Activated T-helper 2 cell treated with anti-CD3 and anti-CD28 coated beads, Interferon-gamma antibody, Interleukin-2, Interleukin-4, amounts not matched to agents 10 μg/mL and 5 μg/mL and 100 μg/mL, durations not matched to agents 14 hours and 24 hours and 36 hours (primary cell): ENCODE measurements at places on chromosomes 2 and 18.

DNA sequence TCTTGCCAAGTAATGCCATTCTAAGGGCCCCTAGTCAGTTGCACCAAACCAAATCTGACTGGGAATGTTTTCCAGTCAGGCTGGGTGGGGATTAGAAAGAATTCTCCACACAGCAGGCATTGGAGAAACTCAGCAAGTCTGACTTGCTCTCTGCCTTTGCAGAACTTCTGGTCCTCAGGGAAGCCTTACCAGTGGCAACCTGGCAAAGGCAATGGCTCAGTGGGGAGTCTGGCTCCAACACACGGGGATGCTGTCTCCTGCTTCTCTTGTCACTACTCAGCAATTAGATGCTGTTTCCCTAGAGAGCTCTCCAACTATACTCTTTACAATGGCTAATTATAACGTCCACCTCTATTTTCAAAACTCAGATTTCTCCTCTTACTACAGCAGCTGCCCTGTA is 810.7 kb downstream of the LRRTM4 start:
- H3K27ac ChIP-seq = no peak overlapping the region
- H3K4me3 ChIP-seq = no peak overlapping the region

DNA sequence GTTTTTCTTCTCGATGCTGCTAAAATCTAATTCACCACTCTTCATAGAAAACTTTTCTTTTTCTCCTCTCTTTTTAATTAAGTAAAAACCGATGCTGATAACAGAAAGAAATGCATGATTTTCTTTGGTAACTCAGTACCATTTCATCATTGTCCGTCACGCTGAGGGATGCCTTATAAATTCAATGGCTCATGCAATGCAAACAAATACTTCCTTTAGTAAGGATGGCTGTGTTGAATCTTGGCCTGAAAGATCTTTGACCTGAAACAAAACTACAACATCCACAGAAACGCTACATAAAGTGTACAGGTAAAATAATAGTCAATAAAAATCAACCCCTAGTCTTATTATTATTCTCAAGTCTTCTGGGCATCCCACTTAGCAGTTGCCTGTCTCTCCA is 261.4 kb downstream of the SLC8A1 start:
- DNase-seq = no peak
- peaks cover 4% of the 10 kb centered on the region for H3K36me3 ChIP-seq
- H3K27me3 ChIP-seq = no peaks in the 10 kb centered on the region
- H3K4me3 ChIP-seq = no peak overlapping the region
- H3K4me1 ChIP-seq = no peaks in the 10 kb centered on the region
- no peak overlapping the region for H3K27ac ChIP-seq

- peaks cover 27% of the 10 kb centered on the region for H3K27me3 ChIP-seq
- no peaks in the 10 kb centered on the region for H3K36me3 ChIP-seq
- DNase-seq = no peak
- peaks cover 3% of the 10 kb centered on the region for H3K4me1 ChIP-seq
- H3K27ac ChIP-seq = no peak overlapping the region
These were observed 28.4 kb upstream of the PUM2 start for GRCh38 chr2:20378891-20379519.

- H3K27ac ChIP-seq = peak overlapping the region; percentile 100
- H3K4me3 ChIP-seq = peak overlapping the region; percentile 80
- H3K4me1 ChIP-seq = peaks cover 60% of the 10 kb centered on the region
- no peaks in the 10 kb centered on the region for H3K27me3 ChIP-seq
These were observed 70.8 kb upstream of the STK17B start for GRCh38 chr2:196242131-196242620.

- peaks cover 13% of the 10 kb centered on the region for H3K4me1 ChIP-seq
- no peak for DNase-seq
- no peaks in the 10 kb centered on the region for H3K36me3 ChIP-seq
These were observed 190.0 kb downstream of the ALPK2 start for GRCh38 chr18:58438958-58439300.

GRCh38 chr2:218252509-218253231 is 8.1 kb upstream of the GPBAR1 start:
- H3K4me3 ChIP-seq = no peak overlapping the region
- peaks cover 82% of the 10 kb centered on the region for H3K36me3 ChIP-seq

DNA sequence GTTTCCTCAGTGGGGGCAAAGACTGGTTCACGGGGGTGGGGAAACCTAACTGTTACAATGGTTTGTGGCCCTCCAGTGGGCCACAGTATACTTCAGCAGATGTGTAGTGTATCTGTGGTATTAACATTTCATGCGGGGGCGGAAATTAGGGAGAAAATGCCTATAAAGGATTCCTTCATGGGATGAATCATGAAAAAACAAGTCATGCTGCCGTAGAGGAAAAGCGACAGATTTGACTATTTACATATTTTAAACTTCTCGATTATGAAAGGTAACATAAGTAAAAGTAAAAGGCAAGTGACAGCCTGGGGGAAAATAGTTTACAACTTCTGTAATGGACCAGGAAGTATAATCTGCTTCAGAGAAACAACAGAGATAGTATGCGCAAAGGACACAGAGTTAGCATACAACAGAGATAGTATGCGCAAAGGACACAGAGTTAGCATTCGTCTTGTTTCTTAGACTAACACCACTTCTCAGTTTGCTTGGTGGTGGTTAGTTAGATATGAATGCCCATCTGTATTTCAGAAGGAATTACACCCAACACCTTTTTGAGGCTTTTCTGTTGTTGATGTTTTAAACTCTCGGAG is 41.1 kb downstream of the MRPS9 start:
- H3K4me1 ChIP-seq = peaks cover 3% of the 10 kb centered on the region
- no peaks in the 10 kb centered on the region for H3K27me3 ChIP-seq
- no peak for DNase-seq
- no peak overlapping the region for H3K4me3 ChIP-seq
- H3K36me3 ChIP-seq = peaks cover 13% of the 10 kb centered on the region
- no peak overlapping the region for H3K27ac ChIP-seq

DNA sequence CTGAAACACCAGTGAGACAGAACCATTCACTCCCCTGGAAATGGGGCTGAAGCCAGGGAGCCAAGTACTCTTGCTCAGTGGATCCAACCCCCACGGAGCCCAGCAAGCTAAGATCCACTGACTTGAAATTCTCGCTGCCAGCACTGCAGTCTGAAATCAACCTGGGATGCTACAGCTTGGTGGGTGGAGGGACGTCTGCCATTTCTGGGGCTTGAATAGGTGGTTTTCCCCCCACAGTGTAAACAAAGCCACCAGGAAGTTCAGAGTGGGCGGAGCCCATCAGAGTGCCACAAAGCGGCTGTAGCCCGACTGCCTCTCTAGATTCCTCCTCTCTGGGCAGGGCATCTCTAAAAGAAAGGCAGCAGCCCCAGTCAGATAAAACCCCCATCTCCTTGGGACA is 292.8 kb downstream of the LNPK start:
- H3K4me3 ChIP-seq = no peak overlapping the region
- no peak for DNase-seq
- no peaks in the 10 kb centered on the region for H3K36me3 ChIP-seq
- H3K4me1 ChIP-seq = no peaks in the 10 kb centered on the region

DNA sequence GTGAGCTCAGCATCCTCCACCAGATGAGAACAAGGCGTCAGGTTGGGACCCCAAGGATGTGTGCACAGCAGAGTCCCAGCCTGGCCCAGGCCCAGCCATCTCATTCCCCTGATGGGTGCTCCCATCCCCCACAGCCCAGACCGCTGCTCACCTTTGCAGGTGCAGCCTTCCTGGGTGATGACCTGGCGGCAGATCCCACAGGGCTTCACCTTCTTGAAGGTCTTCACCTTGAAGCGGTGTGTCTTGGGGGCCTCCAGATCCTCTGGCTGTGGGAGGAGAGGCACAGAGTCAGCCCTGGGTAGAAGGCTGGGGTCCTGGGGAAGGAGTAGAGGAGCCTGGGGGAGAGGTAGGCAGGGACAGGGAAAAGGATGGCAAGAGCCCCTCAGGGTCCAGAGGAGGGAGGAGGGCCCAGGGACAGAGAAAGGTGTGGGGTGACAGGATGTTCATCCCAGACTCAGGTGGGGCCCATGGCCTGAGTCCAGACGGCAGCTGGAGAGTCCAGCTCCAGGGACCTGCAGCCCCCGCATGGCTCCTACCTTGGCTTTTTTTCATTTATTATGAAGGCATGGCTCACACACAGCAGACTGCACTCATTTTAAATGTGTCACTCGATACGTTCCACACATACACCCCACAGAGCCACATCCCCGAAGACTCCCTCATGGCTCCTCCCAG is 11.9 kb downstream of the TNS1 start:
- no peak for DNase-seq
- peaks cover 7% of the 10 kb centered on the region for H3K4me1 ChIP-seq
- peaks cover 3% of the 10 kb centered on the region for H3K27me3 ChIP-seq

GRCh38 chr2:195695002-195695631 is 38.1 kb downstream of the SLC39A10 start:
- H3K36me3 ChIP-seq = peaks cover 62% of the 10 kb centered on the region
- peaks cover 24% of the 10 kb centered on the region for H3K4me1 ChIP-seq
- DNase-seq = no peak
- no peak overlapping the region for H3K27ac ChIP-seq
- no peak overlapping the region for H3K4me3 ChIP-seq
- no peaks in the 10 kb centered on the region for H3K27me3 ChIP-seq

DNA sequence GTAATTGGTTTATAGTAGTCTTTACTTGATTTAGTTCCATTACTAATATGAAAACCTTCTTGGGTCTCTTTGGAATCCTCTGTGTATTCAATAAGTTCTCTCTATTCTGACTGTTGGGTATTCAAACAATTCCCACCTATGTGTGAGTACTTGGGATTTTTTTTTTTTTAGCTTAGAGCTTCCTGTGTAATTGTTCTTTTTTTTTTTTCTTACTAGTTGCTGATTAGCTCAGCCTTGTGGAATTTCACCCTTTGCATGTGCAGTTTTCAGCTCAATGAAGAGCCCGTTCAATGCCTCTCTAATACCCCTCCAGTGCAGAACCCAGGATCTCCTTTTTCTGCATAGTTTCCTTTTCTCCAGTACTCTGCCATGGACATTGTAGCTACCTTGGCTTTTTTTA is 339.1 kb upstream of the GALNT5 start:
- no peaks in the 10 kb centered on the region for H3K4me1 ChIP-seq
- no peak overlapping the region for H3K27ac ChIP-seq
- H3K4me3 ChIP-seq = no peak overlapping the region
- peaks cover 17% of the 10 kb centered on the region for H3K27me3 ChIP-seq
- no peaks in the 10 kb centered on the region for H3K36me3 ChIP-seq
- DNase-seq = no peak
